ENCODE measurements at places on chromosomes 16 and 17.

DNA sequence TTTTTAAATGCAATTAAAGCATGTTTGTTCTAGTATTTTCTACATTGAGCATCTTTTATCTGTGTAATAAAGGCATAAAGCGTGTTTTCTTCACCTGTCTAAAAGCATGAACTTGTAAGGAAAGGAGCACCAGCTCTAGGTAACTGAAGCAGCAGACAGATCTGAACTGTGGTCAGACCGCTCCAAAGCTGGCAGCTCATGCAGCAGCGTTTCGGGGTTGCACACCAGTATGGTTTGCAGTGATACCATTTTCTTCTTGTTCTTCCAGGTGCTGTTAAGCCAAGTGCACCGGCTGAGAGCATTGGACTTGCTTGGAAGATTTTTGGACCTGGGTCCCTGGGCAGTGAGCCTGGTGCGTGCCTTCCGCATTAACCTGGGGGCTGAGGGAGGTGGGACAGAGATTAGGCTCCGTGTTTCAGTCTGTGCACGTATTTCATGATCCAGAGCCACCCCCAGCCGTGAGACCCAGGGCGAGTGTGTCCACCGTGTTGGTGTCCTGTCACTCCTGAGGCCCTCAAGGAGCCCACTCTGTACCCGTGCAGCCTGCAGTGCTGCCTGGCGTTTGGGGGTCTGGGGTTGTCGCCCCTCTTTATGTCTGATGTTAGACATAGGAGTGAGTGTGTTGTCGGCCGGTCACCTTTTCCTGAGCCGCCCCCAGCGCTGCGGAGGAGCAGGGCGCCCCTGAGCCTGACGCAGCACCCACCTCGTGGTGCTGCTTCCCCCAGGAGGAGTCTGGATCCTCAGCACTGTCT lies 136.3 kb upstream of the CHMP6 start:
- DNase-seq: no peak

GRCh38 chr17:50350733-50351132 lies 4.8 kb downstream of the XYLT2 start:
- DNase-seq: no peak

DNA sequence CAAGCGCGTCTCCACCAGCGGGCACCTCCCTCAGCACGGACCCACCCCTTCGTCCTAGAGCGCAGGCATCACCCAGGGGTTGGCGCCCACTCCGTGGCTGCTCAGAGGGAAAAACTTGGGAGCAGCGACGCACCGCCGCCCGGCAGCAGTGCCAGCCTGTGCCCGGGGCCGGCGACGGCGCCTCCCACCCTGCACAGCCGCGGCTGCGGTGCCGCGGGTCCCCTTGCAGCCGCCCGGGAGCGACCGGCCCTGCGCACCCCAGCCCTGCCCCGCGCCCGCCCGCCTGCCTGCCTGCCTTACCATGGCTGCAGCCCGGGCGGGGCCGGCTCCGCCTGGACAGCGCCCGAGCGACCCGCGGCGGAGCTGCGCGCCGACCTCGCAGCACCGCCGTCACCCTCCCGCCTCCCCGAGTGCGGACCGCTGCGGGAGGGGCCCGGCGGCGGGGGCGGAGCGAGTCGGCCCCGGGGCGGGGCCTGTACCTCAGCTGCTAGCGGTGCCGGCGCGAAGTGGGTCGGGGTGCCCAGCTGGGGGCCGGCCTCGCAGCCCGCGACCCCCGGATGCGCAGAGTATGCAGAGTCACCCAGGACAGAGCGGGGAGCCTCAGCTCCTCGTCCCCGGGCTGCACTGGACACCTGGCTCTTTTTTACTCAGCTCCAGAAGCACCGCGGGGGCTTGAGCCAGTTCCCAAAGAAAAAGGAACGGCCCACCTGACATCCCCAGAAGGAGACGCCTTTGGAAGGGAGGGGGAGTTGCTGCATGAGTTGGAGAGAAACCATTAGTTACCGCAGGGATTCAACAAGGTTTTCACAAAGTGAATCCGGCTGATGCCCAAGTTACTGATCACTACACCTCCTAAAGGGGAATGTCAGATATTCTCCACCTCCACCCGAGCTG lies 17.5 kb upstream of the MTMR4 start:
- DNase-seq: peak; percentile 54

GRCh38 chr17:17084941-17085340 lies 42.7 kb downstream of the MPRIP start:
- no peak for DNase-seq

DNA sequence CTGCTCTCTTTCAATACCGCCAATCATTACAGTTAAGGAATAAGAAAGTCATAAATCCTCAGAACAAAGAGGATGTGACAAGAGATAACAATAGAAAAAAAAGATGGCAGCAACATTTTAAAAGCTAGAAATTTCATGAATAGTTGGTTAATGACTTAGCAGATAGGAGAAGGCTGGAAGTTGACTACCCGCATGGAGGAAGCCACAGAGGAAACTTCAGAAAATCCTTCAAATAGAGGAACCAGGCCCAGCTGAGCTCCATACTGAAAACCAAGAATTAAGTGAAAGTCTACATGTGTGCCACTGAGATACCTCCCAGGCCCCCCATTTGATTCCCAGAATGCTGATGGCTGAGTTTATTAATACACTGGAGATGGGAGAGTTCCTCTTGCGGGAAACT lies 109.3 kb downstream of the GSG1L start:
- DNase-seq: no peak

GRCh38 chr16:54067322-54068065 lies 219.1 kb downstream of the IRX3 start:
- DNase-seq: no peak

DNA sequence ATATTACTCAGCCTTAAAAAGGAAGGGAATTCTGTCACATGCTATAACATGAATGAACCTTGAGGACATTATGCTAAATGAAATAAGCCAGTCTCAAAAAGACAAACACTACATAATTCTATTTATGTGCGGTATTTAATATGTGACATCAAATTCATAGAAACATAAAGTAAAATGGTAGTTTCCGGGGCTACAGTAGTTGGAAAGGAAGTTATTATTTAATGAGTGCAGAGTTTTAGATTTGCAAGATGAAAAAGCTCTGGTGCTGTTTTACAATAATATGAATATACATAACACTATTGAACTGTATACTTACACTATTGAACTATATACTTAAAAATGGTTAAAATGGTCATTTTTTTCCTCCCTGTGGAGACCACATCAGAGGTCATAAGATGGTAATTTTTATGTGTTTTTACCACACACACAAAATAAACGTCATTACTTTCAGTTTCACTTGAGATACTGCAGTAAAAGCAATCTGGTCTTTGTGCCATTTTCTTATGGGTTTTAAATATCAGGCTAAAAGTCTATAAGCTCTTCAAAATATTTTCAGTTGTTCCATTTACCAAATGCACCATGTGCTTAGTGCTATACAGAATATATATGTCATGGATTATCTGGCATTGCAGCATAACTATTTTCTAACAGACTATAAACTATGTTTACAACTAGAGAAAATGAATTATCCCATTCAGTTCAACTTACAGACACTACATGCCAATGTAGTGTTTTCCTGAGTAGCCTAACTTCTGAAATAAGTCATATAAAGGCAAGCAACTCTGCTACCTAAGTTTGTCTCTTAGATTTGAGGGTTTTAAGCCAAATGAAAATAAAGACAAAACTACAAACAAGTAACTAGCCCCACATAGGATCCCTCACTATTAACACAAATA lies 90.9 kb downstream of the SPAG9 start:
- peak; percentile 34 for DNase-seq

DNA sequence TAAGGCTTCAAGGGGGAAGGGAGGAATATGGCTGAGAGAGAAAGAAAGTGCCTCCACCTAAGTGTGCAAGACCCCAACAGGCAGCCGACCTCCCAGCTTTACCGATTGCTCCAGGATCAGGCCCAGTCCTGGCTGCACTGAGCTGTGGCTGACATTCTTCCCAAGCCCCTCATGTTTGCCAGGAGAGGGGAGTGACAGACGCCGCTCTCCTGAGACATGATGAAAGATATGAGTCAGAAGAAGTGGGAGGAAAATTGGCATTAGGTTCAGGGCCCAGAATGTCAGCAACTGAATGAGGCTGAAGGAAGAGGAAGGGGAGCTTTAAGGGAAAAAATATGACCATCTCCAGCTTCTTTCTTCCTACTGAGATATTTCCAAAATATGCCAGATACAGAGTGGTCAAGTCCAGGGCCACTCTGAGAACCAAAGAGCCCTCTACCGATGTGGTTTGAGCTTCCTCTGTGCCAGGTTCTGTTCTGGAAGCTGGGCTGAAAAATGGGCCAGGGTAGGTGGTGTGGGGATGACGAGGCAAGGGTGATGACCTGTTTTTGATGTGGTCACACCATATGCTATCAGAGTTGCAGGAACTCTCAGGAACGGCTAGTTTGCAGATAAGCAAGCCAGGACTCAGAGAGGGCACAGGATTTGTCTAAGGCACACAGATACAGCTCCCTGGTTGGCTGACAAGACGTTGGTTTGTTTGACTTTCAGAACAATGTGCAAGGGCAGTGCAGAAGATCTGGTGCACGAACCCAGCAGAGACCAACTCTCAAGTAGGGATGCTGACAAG lies 176.7 kb downstream of the SOX9 start:
- peak; percentile 59 for DNase-seq

DNA sequence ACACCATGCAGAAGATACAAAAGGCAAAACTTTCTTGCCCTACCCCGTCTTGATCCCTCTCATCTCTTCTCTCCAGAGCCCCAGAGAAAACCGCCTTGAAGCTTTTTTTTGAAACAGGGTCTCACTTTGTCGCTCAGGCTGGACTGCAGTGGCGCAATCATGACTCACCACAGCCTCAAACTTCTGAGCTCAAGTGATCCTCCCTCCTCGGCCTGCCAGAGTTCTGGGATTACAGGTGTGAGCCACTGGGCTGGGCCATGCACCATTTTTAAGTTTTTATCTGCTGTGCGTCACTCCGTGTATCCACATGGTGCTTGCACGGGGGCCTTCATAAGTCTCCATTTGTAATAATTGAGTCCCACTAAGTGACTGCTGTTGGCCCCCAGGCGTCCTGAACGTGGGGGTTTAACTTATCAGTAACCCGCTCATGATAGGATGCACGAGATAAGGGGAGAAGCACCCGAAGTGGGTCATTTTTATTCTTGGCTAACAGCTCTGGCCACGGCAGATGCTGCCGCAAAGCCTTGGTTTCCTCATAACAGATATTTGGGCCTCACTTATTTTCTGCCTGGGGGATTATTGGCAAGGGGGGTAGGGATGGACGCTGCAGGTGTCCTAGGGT lies 8.6 kb downstream of the DNAH17 start:
- peak; percentile 15 for DNase-seq

GRCh38 chr16:70745536-70746025 lies 55.4 kb downstream of the VAC14 start:
- no peak for DNase-seq

GRCh38 chr17:7732981-7733539 lies 15.5 kb downstream of the DNAH2 start:
- DNase-seq: no peak

DNA sequence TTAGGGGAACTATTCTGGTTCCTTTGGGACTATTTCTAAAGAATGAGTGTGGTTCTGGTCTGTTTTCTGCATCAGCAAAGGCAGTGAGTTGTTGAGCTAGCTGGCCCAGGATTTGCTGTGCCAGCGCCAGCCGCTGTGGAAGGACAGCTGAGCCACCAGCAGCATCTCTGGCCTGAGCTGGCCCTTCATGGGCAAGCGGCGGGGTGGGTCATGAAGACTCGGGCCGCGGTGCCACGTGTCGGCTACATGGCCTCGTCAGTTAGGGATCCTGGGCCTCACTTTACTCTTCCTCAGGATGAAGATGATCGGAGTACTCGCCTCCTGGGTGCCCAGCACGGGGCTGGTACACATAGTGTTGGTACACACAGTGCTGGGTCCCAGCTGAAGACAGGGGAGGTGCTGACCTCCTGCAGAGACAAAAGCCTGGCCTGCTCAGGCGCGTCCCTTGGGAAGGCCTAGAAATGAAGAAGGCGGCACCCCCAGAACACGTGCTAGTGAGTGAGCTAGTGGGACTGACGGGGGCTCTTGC lies 17.9 kb upstream of the FAAP100 start:
- no peak for DNase-seq

- DNase-seq: peak; percentile 51
Measured at GRCh38 chr17:41437769-41438168, 3.0 kb downstream of the KRT38 start.

- DNase-seq: peak; percentile 82
Measured at GRCh38 chr16:75340741-75341491, 89.5 kb upstream of the BCAR1 start.

- peak; percentile 67 for DNase-seq
Measured at GRCh38 chr16:89909777-89910716, 8.6 kb upstream of the MC1R start.

DNA sequence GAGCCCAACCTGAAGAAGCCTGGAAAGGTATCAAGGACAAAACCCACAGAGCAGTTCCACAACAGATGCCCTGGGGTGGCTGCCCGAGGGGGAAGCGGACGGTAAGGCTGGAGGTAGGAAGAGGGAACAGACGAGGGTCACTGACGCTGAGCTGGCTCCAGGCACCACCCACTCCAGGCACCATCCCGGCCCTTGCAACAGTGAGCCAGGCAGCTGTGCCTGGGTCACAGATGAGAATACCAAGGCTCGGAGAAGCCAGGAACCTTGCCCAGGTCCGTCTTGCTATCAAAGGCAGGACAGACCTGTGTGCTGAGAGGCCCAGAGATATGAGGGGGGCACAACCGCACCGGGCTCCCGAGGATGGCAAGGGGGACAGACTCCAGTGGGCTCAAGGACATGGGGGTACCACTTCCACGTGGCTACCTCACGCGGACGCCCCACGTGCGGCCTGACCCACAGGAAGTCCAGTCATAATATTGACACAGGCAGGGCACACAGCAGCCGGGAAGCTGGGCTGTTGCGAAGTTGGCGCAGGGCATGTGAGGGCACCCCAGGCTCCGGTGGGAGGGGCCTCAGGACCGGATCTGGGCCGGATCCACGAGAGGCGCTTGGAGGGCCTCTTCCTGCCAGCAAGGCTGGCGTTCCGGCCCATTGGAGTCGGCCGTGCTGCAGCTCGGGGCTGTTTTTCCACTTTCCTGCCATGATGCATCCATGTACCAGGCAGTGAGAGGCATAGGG lies 29.9 kb downstream of the PEMT start:
- DNase-seq: no peak

All from EL (cell line).